ENCODE measurements at places on chromosomes 7 and 10.

DNA sequence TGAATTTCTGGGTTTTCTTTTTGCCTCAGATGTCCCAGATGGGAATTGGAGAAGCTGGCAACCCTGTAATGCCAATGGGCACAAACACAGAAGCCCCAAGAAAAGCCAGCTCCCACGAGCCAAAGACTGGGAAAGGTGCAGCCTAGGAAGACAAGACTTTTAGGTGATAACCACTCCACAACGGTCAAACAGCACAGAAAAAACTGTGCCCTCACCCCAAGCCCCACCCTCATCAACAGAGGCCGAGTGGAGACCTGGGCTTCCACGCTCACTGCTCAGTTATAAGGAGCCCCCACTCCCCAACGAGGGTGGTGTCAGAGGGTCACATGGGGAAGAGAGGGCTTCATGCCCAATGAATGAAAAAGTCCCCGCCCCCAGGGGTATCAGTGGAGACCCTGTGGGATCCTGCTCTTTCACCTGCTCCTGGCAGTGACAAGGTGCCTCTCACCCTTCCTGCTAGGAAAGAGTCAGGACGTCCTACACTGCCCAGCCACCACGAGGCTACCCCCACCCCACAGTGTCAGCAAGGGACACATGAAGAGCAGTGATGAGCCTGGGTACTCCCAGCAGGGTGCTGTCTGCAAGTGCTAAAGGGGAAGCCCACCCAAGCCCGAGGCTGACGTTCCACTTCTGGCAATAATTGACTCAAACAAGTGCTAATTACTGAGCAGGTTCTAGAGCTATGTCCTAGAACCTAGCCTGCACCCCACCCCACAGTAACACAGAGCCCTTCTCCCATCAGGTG lies 8.3 kb downstream of the TMEM273 start:
- DNase-seq, result no peak

GRCh38 chr10:28217848-28218247 lies 85.0 kb downstream of the MPP7 start:
- no peak for DNase-seq

GRCh38 chr10:3737864-3738263 lies 47.1 kb downstream of the KLF6 start:
- DNase-seq, result no peak

- DNase-seq, result no peak
Observed at GRCh38 chr10:29005988-29006387, 282.9 kb upstream of the LYZL1 start.

GRCh38 chr10:43082087-43082486 lies 5.2 kb downstream of the RET start:
- no peak for DNase-seq

DNA sequence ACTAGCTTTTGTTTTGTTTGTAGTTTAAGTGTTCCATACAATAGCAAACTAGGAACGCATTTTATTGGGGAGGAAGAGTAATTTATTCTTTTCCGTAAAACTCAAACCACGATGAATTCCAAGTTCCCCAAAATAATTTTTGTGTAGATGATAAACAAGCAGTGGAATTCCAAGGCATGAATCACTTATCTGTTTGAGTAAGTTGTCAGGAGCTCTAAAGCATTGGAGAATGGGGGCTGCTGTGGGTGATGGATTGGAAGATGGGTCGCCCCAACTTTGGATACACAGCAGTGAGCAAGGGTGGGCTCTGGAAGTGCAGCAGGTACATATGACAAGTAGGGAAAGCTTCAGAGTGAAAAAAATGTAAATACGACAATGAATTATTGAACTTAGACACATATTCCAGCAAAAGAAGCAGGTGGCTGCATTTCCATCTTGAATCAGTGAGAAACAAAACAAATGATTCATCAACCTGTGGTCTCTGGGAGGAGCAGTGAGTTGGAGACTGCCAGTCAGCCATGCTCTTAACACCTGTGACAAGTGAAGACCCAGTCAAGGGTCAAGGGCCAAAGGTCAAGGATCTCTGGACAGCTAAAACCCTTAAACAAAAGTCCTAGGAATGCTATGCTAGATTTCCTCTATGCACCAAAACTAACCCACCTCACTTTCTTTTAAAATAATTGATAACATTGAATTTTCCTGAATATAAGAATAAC lies 34.2 kb upstream of the ADRB1 start:
- DNase-seq, result no peak

DNA sequence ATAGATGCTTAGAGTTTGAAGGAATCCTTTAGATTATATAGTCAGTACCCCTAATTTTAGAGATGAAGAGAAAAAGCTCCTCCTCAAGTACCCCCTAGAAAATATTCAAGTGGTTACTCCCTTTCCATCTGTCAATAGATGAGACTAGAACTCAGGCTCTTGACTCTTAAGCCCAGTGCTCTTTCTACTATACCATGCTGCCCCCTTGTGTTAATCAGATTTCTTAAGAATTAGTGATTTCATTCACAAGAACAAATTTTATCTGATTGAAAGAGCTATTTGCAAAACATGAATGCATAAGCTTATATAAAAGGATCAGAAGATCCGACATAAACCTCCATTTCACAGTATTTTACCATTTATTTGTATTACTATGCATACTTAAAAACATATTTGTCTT lies 179.3 kb downstream of the TFEC start:
- no peak for DNase-seq

GRCh38 chr7:28107960-28108359 lies 72.6 kb downstream of the JAZF1 start:
- no peak for DNase-seq

GRCh38 chr10:117322260-117322659 lies 53.0 kb downstream of the PDZD8 start:
- no peak for DNase-seq

DNA sequence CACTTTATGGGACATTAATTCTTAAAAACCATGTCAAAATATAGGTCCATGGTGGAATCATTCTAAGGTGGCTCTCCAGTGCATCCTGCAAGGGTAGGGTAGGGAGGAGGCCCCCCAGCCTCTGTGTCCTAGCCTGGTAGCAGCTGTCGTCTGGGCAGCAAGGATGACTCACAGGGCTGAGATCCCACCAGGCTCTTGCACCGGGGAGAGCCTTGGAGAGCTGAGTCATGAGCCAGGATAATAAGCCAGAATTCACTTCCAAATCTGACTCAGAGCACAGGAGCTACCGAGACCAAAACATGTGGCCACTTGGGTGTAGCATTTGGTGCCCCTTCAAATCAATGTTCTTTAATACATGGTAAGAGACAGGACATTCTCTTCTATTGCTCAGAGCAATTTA lies 298.5 kb downstream of the NEBL start:
- DNase-seq, result no peak

DNA sequence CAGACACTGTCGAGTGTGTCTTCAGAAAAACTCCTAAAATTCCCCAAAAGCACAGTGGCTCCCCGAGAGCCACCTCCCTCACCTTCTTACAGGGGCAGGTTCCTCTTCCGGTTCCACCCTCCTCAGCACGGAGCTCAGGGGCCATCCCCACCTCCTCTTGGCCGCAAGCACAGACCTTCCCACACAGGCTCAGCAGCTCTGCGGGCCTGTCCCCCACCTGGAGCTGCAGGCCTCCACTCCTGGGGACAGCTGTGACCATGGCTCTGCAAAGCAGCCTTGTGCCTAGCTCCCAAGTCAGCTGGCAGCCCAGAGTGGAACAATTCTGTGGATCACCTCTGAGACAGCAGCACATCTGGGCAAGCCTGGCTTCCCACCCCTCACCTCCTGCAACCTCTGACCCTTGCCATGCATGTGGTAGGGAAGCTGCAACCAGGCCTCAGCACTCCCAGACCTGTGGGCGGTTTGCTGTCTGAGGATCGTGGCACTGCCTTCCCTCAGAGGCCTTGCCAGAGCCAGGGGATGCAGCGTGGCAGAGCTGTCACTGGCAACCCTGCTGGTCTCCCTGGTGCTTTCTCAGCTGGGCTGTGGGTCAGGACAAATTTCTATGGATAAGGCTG lies 79.7 kb downstream of the ALOX5 start:
- DNase-seq, result no peak
